ENCODE measurements at places on chromosomes 6 and 20.

DNA sequence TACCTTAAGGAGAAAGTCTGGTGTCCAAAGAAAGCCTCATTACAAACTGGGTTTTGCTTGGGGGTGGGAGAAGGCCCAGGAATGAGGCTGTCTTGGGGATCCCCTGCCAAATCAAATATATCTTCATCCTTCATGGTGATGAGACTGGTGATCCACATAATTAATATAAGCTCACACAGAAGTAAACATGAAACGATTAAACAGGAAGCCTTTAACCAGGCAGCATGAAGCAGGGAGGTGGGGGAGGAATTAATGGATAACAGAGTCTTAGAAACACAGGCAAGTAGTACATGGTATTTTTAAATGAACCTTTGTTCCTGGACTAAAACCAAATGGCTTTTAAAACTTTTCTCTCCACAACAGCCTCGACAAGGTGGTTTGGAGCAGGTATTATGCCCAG, 437.5 kb downstream of the TFAP2A start:
- DNase-seq = no peak

GRCh38 chr20:48532028-48532427, 295.8 kb downstream of the PREX1 start:
- DNase-seq = no peak

GRCh38 chr6:35392111-35392702, 49.8 kb downstream of the PPARD start:
- no peak for DNase-seq

- DNase-seq = no peak
These were observed 260.2 kb downstream of the BCKDHB start for GRCh38 chr6:80366714-80367113.

DNA sequence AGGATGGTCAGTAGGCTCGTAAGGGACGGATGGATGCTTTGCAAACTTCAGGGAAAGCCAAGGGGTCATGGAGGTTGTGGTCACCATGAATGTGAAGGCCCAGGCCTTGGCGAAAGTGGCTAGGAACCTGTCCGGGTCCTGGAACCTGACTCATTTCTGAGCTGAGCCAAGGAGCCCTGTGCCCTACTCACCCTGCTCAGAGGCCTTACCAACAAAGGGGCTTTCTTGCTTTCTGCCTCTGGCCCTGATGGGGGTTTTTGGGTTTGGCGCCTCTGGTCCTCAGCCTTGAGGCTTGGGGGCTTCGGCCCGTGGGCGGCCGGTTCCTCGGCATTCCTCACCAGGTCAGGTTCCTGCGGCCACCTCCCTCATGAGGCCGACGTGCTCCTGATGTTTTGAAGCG, 155.1 kb downstream of the DTNBP1 start:
- DNase-seq = no peak

GRCh38 chr20:6802227-6802626, 34.7 kb downstream of the BMP2 start:
- DNase-seq = no peak

DNA sequence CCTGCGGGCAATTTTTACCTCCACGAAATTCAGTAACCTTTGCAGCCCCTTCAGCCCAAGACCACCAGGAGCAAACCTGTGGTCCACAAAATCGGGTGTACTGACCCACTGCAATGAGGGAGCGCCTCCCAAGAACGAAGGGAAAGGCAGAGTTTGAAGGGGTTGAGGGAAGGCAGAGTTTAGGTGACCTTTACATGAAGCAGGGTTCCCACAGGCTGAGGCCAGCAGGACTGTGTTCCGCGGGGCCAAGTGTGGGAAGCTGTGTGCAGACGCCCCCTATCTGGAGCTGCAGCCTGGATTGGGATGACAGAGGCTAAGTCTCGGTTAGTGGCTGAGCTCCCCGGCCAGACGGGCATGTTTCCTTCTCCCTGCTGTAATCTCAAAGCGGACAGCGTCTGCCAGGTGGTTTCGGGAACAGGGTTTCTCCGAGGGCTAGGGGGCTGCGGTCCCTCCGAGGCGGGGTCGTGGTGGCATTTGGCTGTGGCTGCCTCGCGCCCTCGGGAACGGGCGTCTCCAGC, 826 bp upstream of the PYGB start:
- peak; percentile 74 for DNase-seq

Data from AG20443 (cell line).